Left lobe of liver (tissue), 2 donors: ENCODE measurements at places on chromosomes 13 and 19.

DNA sequence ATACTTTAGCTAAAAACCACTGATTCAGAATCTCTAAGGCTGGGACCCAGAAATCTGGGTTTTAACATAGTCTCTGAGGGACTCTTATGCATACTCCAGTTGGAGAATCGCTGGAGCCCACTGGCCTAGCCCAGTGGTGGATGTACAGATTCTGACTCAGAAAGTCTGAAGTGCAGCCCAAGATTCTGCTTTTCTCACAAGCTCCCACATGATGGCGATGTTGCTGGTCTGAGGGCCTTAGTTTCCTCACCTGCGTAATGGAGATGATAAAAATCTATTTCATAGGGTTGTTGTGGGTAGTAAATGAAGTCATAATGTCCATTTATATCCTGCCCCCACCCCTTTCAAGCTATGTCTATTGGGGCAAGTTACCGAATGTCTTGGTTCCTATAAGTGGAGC, 7.7 kb upstream of the CDADC1 start:
- DNase-seq = no peak

GRCh38 chr19:7382694-7383093, 34.0 kb downstream of the ARHGEF18 start:
- no peak for DNase-seq

DNA sequence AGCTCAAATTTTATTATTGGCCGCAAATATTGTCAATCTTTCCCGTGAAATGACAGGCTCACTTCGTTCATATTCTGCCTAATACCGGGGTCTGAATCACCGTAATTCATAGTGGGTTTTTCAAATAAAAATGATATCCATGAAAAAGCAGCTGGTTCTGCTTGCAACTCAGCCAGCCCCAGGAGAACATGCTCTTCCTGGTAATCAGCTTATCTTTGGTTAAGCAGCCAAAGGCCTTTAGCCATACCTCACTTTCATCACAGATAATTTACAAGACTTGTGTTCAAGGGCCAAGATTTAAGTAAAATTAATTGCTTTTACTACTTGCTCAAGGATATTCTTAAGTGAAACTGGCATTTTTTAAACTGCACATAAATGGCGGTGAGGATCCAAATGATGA, 22.5 kb downstream of the RNASEH2B start:
- no peak for DNase-seq

DNA sequence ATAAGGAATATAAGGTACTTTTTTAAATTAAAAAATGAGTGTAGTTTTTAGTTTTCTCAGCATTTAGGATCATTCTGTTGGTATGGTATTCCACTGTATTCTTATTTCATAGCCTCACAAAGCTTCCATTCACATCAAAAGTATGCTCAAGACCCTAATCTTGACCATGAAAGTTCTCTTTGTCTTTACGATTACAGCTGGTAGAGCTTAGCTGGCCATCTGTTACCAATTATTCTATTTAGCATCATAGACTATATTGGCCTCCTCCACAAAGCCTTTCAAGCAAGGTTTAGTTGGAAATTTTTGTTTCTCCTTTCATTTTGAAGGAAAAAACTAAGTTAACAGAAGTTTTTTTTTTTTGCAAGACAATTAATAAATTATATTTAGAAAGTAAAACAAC, 245.1 kb downstream of the KCTD12 start:
- no peak for DNase-seq

- DNase-seq = no peak
Observed at GRCh38 chr13:97468331-97468730, 34.4 kb downstream of the RAP2A start.

DNA sequence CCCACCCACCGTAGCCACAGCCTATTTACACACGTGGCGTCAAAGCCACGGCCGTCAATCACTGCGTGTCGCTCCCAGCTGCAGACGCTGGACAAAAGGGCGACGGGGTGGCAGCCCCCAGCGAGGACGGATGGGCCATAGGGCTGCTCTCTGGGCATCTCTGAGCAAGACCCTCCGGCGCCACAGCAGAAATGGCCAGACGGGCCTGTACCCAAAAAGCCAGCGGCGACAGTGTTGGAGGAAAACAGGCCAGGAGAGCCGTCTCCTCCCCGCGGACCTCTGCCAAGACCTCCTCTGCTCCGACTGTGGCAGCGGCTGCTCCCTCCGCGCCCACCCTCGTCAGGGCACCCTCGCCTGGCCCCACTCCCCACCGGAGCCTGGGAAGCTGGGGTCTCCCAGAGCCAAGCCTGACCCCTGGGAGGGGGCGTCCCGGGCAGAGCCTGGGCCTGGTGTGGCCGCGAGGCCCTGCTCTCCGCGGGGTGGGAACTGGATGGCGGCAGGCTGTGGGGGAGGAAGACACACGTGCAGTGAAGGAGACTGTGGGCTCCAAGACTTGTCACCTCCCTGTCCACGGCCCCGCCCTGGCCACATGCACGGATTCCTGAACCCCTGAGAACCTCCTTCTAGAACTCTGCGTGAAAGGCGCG, 2.7 kb downstream of the C2CD4C start:
- DNase-seq = peak; percentile 41

- DNase-seq = no peak
Observed at GRCh38 chr19:54803410-54803809, at the start of gene KIR2DL4. KIR2DL4 (plus strand) TSS chr19:54803610; CDS start chr19:54803652, 42 bp downstream.

- DNase-seq = no peak
Observed at GRCh38 chr13:74682746-74683145, 548.5 kb upstream of the KLF12 start.

GRCh38 chr19:35363711-35364425, 5.6 kb downstream of the FFAR3 start:
- no peak for DNase-seq

DNA sequence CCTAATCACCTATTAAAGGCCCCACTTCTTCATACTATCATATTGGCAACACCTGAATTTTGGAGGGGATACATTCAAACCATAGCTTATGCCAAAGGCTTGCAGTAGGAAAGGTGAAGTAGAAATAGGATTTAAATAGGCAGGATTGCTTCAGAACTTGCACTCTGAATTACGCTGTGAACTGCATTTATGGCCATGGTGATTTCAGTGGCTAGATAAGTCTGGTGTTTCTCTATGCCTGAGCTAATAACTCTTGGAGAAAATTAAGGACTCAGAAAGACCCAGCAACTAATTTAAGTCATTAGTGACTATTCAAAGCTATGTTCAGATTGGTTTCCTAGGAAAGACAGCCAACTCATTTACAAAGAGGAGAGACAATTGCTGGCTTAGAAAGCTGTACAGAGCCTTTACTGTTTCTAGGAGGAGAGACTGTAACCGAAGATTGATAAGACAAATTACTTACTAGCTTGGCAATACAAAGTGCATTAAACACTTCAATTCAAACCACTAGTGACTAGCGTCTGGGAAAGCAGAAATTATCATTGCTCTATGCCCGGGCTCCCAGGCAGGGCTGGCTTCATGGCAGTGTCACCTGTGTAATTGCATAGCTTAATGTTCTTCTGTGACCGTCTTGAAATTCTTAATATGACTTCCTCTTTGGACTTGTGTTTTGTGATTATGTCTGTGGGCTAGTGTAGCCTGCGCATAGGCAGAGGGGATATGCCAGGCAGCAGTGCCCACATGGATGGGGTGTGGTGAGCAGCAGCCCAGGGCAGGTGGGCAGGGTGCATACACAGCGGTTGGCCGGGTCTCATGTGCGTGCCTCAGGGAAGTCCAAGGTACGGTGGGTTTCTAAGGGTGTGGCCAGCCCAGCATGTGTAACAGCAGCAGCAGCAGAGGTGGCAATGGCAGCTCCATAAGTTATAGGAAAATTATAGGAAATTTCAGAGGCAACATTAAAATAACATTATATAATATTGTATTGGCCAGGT, 60.1 kb downstream of the KL start:
- no peak for DNase-seq

DNA sequence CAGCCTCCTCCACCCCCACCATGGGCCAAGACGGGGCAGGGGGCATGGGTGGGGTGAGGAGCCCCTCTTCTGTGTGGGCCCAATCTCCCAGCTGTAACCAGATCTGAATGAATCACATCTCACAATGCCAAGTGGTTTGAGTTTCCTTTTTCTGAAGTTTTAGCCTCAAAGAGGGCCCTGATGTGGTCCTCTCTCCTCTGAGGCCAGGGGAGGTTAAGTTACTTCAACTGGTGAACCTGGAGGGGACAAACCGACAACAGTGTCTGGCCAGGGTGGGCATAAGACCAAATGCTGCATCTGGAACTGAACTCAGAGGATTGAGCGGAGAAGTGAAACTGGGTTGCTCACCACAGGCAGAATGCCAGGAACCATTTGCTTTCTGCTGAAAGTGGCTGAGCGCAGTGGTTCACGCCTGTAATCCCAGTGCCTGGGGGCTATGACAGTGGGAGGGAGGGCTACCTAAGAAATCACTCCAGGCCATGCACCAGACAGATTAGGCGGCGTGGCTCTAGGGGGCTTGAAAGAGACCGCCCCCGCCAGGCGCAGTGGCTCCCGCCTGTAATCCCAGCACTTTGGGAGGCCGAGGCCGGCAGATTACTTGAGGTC, 15.4 kb upstream of the IRGC start:
- DNase-seq = peak; percentile 49

DNA sequence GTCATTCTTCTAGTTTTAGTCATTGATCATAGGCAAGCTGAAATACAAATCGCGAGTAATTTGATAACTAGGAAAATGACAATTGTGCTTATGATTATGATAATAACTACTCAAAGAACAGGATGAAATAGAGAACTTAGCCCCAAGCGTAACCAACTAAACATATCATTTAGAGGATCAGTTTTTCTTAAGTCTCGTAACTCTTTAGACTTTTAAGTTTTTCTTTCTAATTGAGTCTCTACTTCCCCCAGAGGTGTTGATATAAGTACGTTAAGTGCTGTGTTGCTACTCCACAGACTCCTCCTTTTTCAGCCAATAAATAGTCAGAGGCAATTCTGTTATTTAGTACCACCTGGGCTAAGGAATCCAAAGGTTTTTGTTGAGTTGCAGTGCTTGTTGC, 96.3 kb downstream of the NHLRC3 start:
- DNase-seq = no peak

- DNase-seq = peak; percentile 12
Observed at GRCh38 chr19:35226748-35227147, 1.8 kb downstream of the FAM187B start.

- no peak for DNase-seq
Observed at GRCh38 chr19:54136086-54136863, 1.3 kb upstream of the CNOT3 start.

DNA sequence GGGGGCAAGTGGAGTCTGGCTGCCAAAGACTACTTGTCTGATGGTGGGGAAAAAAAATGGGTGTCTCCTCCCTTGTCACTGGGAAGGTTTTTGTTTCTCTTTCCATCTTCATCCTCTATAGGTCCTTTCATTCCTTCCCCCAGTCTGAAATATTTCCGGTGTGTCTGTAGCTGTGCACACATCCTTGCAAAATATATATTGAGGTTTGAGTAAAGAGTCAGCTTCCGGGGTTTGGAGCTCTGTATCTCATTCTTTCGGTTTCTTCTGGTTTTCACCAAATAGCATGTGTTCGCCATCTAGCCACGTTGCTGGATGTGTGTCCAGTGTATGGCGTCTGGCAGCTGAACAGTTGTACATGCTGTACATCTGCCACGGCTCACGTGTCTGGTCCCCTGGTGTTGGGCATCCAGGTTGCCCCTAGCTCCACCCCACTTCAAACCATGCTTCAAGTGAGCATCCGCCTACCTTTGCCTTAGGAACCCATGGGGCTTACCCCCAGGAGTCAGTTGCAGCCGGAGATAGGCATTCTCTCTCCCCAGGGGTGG, 142.2 kb downstream of the SIPA1L3 start:
- DNase-seq = no peak

- DNase-seq = no peak
Observed at GRCh38 chr19:28283592-28283991, 929.4 kb downstream of the UQCRFS1 start.

GRCh38 chr13:34545461-34545860, 396.6 kb upstream of the NBEA start:
- no peak for DNase-seq

GRCh38 chr19:1668486-1669270, 16.3 kb upstream of the TCF3 start:
- DNase-seq = no peak

- peak; percentile 81 for DNase-seq
Observed at GRCh38 chr19:6530386-6531162, at the start of gene TNFSF9. TNFSF9 (plus strand) TSS chr19:6531026; CDS start chr19:6531037, 11 bp downstream.

DNA sequence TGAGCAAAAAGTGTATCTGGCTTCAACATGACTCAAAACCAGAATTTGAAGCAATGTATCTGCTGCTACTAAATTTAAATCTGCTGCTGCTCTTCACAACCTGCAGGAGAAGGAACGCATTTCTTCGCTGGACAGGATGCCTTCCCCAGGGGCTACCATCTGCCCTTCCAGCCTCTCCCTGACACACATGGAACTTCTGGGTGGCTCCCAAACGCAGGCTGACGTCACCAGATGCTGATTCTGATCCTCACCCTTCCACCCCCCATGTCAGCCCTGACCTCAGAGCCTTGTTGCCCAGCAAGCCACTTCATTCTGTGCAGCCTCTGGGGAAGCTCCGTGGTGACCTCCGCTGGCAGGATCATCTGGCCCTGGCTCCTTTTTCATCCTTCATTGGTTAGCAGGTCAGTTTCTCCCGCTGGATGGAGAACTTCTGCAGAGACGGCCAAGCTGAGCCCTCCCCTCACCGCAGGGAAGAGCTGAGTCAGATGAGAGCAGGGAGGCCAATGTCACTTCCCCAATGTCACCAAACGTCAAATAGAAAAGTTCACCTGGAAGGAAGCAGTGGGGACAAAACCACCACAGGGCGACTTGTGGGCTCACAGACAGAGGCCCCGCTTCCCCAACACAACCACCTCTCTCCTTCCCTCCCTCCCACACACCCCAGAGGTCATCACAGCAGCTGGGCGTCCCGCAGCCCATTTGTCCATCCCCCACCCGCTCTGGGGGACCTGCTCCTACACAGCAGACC, 14.0 kb upstream of the RAB20 start:
- DNase-seq = peak; percentile 47

DNA sequence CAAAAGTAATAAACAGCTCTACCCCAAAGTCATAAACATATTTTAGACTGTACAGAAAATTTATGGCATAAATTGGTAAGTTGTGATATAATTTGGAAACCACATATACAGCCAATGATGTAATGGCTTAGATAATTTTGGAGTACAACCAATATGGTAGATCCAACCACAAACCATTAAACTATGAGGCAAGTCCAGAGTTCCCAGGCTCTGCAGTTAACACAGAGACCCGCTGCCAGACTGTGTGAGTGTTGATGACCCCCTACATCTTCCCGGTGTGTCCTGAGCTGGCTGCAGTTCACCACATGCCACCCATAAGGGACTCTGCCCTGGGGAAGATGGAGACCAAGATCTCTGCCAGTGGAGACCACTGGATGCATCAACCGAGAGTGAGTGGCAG, 9.9 kb upstream of the SERPINE3 start:
- no peak for DNase-seq

GRCh38 chr13:73244467-73244866, 185.7 kb downstream of the KLF5 start:
- DNase-seq = no peak
